NCI-H1436 (cell line): ENCODE measurements at places on chromosomes 2 and 18.

GRCh38 chr2:222544661-222545060, 111.2 kb downstream of the FARSB start:
- DNase-seq = no peak

- no peak for DNase-seq
These were observed 166.7 kb downstream of the MEIS1 start for GRCh38 chr2:66601624-66602023.

- DNase-seq = no peak
These were observed 75.4 kb downstream of the CSRNP3 start for GRCh38 chr2:165544897-165545296.

DNA sequence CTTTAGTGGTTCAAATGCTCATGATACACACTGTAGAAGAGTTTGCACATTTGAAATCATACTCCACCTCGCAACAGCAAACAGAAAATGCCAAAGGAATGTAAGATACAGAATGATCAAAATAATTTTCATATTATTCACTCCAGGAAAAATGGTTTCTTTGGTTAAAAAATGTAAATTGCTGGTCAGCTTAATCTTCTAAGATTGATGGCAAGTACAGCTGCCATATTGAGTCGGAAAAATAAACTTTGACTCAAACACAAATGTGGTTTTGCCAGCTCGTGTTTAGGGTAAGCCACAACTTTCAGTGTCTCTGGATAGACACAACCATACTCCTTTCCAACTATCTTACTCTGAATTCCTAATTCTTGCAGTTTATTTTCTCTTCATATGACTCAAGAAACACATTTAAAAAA, 154.9 kb upstream of the SMIM21 start:
- no peak for DNase-seq

GRCh38 chr2:141062031-141062430, 1068.8 kb downstream of the LRP1B start:
- no peak for DNase-seq

- DNase-seq = no peak
These were observed 72.2 kb upstream of the TMEM17 start for GRCh38 chr2:62577994-62578781.

DNA sequence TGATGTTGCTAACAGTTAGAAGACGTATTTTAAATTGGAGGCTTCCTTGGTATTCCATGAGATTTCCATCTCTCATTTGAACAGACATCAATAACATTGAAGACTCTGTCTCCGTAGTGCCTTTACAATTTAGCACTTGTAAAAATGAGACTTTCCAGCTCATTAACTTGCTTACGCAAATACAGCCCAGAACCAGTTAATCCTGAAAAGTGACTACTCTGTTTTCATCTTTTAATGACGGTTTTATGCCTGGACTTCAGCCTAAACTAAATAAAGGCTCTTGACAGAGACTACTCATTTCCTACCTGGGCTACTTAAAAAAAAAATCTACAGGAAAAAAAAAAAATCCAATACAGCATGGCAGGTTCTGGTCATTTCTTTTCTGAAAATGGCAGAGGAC, 148.6 kb downstream of the LRATD1 start:
- DNase-seq = no peak

- DNase-seq = no peak
These were observed 343.1 kb upstream of the LYPD1 start for GRCh38 chr2:133012847-133013734.

DNA sequence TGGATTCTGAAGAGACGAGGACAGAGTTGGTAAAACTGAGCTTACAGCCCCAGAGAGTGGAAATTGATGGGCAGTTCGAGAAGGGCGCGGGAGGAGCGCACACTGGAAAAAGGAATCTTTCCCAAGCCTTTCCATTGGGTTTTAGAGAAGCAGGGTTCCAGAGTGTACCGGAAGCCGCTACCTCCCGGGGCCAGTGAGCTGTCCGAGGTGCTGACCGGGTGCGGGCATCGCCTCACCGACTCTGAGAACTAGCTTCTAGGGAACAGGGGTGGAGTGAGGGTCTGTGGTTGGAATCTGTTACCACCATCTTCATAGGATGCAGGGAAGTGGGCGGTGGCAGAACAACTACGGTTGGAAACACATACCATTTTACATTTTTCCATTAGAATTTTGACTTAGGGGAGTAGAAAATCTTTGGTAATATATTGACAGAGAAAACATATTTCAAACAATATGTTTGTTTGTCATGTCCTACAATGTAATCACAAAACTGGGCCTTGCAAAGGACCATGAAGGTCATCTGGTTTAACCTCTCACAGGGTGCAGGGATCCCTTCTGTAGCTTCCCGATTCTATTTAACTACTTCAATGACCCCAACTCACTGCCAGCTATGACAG, 724 bp downstream of the NMS start:
- no peak for DNase-seq

- no peak for DNase-seq
These were observed 256.1 kb downstream of the XIRP2 start for GRCh38 chr2:167144179-167144898.

- no peak for DNase-seq
These were observed 26.9 kb upstream of the ASAP2 start for GRCh38 chr2:9179572-9180201.

DNA sequence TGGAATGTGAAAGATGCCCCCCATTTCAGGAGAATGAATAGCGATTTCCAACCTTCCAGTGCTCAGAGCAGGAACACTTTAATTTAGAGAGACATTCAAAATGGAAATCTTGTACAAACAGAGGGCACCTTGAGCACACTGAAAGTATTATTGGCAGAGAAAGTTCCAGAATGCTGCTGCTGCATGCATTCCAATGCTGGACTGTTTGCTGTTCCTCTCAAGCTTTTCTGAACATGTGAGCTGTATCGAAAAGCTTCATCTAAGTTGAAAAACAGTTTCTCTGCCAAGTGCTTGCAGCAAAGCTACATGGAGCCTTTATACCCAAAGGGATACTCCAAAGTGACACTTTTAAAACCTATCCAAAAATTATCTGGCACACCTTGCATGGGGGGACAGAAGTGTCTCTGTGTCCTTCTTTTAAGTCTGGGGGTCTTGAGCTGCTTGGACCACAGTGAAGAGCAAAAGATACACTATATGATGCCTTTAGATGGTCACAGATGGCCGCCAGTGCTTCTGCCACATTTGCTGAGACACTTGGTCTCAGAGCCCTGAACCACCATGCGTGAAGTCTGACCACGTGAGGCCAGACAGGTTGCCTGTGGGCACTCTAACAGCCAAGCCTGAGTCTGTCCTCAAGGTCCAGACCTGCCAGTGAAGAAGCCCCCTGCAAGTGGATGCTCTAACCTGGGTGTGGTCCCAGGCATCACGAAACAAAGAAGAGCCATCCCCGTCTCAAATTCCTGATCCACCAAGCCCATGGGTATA, 18.8 kb downstream of the UXS1 start:
- DNase-seq = no peak

DNA sequence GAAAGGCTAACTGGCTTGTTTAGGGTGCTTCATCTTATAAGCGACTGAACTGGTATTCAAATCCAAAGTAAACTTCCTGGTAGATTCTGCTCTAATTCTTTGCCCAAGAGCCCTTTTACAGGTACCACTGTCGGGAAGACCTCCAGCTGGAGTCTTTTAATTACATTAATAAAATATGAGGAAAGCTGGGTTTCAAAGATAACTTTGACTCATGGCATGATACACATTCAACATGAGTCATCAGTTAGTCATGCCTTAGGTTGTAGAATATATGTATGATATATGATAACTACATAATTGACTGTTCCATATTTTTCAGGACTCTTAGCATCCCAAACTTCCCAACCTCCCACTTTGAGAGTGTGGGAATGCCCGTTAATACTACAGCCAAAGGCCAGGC, 32.3 kb downstream of the ZCCHC2 start:
- no peak for DNase-seq

GRCh38 chr18:25349131-25349925, 2.6 kb downstream of the ZNF521 start:
- no peak for DNase-seq

- no peak for DNase-seq
These were observed at the start of gene TWIST2 for GRCh38 chr2:238847841-238848690. Gene TWIST2 (plus strand): TSS chr2:238848085. CDS start chr2:238848216, 131 bp downstream.

GRCh38 chr2:197294260-197294659, 16.3 kb downstream of the ANKRD44 start:
- DNase-seq = no peak

DNA sequence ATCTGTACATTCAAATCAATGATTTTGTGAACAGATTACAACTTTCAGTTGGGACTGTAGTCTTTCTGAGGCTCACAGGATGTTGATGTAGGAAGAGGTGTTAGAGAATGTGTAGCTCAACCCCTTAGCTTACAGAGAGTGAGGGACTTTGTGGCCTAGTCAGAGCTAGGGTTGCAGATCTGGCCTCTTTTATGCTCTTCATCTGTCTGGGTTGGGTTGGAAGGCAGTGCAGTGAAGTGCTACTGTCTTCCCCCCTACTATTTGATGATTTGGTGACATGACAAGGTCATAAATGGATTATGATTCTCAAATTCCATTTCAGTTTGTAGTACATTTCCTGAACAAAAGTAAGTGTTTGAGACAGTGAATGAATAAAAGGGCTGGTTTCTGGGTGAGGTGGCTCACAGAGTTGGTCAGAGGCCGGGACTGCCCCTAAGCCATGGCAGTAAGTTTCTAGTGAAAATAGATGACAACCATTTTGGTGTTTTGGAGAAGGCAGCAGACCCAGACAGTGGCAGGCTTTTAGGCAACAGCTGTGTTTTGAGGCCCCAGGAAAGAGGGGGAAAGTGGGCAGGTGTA, 21.6 kb downstream of the MAP4K4 start:
- no peak for DNase-seq

GRCh38 chr2:95388856-95389244, 13.7 kb upstream of the FAHD2A start:
- no peak for DNase-seq

GRCh38 chr2:8625399-8626300, 56.2 kb upstream of the ID2 start:
- DNase-seq = no peak

- no peak for DNase-seq
These were observed 10.4 kb downstream of the MYT1L start for GRCh38 chr2:2320486-2321199.

GRCh38 chr2:168895771-168896170, 5.3 kb upstream of the G6PC2 start:
- no peak for DNase-seq

GRCh38 chr2:72579591-72580180, 246.1 kb downstream of the EXOC6B start:
- DNase-seq = peak; percentile 42

- DNase-seq = peak; percentile 34
These were observed 1.3 kb downstream of the SPTBN1 start for GRCh38 chr2:54457323-54458023.

DNA sequence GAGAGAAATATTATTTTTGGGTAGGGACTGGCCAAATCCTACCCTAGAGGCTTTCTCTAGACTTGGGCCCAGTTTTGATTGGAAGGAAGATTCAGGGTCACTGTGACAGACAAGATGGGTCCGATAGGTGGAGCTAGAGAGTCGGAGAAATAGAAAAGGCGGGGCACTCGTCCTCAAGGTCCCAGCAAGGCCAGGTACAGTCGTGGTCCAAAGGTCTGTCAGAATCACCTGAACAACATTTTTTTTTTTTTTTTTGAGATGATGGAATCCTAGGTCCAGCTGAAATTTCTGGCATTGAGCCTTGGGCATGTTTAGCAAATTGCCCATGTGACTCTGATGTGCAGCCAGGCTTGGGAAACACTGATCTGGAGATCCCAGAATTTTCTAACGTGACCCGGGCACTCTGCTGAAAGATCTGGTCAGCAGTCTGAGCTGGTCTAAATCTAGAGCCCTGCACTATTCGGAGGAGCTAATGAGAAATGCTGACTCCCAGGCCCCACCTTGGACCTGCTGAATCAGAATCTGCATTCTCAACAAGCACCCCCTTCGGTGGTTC, 23.0 kb upstream of the NTSR2 start:
- peak; percentile 66 for DNase-seq

GRCh38 chr2:205500065-205500464, 182.2 kb upstream of the NRP2 start:
- DNase-seq = no peak

- no peak for DNase-seq
These were observed 2.9 kb downstream of the ACKR3 start for GRCh38 chr2:236572482-236572881.

DNA sequence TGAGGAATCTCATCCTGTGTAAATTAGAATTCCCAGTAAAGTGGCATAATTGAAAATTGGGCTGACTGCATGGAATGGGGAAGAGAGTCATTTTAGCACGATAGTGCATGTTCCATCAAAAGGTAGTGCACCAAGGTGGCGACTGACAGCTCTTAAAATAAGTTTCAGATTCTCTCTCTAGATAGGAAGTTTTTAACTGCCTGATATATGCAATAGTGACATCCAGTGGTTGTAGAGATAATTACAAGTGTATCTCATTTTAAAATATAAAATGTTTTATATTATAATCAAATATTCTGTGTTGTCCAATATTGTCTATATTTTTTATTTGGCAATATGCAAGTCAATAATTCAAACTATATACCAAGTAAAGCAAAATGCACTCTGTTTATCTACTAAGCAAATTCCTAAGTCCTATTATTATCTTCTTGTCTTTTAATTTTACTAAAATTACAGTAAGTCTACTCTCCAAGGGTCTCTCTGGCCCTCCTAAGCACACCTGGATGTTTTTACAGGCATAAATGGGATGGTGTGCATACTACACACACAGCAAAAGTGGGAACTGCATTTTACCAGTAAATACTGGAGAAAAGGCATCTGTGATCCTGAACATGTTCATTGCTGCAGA, 397.7 kb upstream of the HNRNPA3 start:
- DNase-seq = peak; percentile 48

DNA sequence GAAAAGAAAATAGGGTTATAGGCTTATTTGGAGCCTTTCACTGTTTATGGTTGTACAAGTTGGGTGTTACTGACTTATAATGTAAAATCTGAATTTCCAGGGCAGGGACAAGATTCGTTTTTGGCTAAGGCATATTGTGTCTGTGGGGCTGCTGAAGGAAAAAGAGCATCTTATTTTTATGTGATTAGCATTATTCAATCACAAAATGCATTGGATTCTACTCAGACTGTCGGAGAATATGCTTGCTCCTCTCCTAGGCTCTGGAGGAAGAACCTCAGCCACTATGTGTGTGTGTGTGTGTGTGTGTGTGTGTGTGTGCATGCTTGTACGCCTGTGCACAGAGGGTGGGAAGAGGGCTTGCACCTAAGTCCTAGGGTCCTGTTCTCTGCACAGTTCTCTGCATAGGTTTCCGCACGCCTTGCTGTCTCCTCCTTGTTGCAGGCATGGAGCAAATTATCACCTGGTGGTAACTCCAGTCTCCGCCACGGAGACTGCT, 44.3 kb downstream of the AGAP1 start:
- no peak for DNase-seq

- no peak for DNase-seq
These were observed 97.0 kb upstream of the PTPRM start for GRCh38 chr18:7470101-7470500.

DNA sequence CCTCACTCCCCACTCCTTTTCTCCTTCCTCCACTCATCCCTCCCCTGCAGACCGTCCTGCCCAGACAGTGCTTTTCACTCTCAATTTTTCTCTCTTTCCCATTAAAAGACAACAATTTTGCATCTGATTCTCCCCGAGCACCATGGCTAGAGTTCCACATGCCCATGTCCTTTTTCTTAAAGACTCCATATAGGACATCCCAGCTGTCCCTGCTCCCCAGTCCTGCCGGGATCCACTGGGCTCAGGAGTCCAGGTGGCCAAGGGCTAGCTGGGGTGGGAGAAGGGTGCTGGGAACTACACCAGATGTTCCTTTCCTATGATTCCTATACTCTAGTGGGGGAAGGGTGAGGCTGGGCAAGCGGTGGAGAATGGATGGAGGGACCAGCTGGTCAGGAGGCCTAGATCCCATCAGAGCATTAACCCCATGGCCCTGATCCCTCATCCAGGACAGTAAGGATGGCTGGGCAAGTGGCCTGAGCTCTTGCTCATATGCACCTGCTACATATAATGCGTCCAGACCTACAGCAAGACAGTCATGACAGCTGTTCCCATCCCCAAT, 52.8 kb upstream of the RMDN2 start:
- DNase-seq = no peak
